ENCODE measurements at places on chromosomes 4 and X.
A peak's percentile ranks its signal among the peaks of the same experiment; 100 is the strongest.

DNA sequence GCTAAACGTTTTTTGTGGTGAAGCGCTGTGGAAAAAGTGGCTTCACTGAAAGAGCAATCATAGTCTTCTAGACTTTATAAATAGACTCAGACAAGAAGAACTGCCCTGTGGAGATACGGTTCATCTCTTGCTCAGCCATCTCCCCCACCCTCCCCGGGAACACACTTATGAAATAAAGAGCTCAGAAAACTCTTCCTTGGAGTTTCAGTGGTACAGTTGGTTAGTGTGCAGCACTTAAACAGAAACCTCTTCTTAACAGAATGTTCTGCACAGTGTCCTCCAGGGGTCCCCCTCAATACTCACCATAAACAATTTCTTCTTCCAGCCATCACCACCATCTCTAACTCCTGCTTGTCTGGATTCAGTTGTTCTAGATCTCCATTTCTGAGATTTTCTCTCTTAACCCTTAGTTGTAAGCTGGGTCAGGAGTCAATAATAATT lies 313.0 kb downstream of the ARHGAP10 start:
- DNase-seq: peak; percentile 26

DNA sequence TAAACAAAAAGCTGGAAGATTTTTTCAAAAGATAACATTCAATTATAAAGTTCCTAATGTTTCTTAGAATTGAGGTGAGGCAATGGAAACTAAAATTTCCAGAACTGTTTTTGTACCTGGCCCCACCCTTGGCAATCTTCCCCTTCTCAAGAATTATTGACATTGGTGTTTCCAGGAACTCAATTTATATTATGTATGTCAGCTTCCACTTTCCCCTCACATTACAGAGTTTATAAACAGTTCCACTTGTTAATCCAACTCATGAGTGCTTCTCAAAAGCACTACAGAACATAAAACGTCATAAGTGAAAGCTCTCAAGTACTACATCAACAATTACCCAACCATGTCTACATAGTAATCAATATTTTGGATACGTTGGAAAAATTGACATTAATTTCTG lies 107.4 kb downstream of the FAM13A start:
- no peak for DNase-seq

DNA sequence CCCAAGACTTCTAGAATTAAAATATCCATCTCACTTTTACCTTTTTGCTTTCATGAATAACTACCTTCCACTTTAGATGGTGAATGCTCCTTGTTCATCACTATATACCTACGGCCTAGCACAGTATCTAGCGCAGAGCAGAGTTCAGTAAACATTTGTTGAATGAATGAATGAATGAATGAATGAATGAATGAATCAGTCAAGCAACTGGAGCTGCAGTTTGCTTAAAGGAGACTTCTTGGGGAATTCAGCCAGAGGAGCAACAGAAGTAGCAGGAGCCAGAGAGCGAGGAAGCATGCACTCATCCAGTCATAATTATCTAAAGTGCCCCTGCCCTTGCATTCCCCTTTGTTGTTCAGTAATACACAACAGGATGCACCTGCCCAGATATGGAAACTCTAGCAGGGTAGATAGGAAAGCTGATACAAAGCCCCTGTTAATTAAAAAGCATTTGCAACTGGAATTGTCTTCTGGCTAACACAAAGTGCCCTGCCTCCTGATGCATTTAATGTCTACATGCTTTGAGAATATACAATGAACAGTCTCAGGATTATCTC lies 103.0 kb upstream of the MBNL3 start:
- DNase-seq: no peak

- DNase-seq: no peak
Measured at GRCh38 chr4:39881789-39882188, 95.9 kb downstream of the PDS5A start.

DNA sequence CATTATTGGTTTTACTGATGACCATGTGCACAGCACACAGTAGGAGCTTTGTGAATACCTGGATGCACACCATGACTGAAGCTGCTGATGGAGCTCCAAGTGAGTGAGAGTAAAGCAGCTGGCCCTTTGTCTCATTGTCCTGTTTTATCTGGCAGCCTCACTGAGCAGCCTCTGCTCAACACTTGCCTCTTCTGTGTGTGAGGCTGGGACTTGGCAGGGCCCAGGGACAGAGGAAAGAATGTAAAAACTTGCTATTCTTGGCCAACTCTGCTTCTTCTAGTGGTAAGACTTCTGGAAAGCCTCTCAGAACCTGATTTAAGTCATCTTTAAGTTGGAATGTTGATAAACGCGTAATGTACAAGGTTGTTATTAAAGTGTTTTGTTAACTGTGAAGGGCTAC lies 61.4 kb downstream of the BEX1 start:
- no peak for DNase-seq

- no peak for DNase-seq
Measured at GRCh38 chr4:88449290-88449689, 7.6 kb upstream of the HERC5 start.

DNA sequence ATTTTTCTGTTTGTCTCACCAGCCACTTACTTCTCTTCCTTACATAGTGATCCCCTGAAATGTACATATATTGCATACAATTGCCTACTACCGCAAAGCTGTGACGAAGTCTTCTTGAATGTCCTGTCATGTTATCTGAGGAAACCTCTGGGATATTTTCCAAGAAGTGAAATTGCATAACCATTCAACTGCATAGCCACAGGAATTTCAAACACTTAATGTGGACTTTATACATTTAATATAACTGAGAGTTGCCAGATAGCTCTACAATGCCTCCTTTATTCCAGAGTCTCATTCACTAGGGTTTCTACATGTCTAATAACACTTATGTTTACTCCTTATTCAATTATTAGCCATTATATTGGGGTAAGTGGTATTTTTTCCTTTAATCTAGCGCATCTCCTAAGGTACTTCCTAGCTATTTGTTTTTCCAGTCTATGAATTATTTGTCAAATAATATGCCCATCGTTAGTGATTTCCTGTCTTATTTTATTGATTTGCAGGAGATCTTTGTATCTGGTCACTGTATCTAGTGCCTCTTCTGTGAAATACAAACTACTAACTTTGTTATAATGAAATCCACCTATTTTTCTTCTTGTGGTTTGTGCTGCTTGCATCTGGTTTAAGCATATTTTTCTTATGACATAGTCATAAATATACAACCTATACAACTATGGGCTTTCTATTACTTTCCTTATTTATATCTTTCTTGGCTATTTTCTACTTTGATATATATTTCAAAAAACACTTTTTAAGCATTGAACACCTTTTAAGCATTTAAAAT lies 69.2 kb upstream of the GRID2 start:
- no peak for DNase-seq

DNA sequence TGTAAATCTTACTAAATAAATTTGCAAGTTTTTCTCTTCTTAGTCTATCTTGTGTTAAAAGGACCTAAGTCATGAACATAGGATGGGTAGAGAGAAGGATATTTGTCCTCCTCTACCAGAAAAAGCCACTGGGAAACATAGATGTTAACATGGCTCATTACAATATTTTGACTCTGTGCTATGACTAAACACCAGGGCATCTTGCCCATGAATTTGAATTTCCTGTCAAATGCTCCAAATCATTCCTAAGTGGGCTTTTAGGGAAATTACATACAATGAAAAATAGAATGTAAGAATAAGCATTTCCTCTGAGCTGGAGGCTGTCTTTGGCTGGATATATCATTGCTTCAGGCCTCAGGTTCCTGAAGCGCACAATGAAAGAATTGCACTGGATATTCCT lies 39.1 kb downstream of the ANOS1 start:
- DNase-seq: no peak

DNA sequence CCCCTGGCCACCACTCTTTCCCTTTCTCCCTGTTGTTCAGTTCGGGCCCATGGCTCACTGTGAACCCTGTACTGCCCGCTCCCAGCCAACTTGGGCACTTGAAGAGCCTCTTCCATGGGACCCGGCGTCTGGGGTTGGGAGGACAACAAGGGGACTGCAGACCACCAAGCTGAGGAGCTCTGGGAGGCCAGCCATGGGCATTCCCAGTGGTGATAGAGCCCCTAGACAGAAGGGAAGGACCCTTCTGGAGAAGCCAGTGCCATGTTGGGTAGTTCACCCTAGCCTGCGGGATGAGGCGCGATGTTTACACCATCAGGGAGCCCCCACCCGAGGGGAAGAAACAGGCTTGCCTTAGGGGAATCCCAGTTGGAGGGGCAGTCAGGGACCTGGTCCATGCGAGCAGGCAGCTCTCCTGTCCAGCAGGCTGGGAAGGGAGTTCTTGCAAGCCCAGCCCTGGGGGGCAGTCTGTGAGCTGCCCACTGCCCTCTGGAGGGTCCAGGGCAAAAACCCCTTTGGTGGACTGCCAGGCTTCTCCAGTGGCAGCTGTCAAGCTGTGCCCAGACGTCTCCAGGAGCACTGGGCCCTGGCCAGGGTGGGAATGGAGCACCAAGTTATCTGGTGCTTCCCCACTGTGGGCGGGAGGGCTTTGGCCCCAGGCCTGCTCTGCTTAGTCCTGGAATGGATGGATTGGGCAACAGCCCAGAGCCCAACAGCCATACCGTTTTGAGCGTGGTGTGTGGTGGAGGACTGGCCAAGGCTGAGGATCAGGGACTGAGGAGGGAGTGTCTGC lies 23.7 kb upstream of the UBA1 start:
- no peak for DNase-seq

DNA sequence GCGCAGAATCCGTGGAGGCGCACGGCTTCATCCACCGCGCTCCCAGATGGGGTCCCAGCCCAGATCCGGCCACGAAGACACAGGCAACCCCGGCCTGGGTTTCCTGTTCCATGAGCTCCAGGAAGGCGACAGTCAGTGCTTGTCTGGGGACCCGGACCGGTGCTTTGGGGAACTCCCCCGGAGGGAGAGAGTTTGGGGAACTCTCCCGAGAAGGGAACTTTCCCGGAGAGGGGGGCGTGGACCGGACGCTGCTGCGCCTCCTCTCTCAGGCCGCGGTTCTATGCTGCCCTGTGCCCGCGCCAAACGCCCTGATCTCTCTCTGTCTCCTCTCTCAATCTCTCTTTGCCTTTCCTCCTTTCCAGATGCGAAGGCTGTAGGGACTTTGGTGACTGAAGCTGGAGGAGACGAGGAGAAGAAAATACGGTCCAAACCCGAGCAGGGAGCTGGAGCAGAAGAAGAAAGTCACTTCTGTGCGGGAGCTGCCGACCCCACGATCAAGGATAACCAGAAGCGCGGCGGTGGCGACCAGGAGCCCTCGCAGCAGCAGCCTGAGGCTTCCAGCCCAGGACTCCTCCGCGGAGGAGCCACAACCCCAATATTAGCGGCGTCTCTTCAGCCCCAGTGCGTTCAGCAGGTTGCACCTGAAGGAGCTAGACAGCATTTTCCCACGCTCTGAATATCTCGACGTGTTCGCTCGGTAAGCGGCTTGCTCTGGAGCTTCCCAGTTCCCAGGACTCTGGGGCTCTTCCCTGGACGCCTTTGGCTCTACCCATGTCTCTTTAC lies 47.6 kb upstream of the NKAP start:
- DNase-seq: no peak

- DNase-seq: no peak
Measured at GRCh38 chr4:188639479-188640100, 500.3 kb downstream of the TRIML1 start.

DNA sequence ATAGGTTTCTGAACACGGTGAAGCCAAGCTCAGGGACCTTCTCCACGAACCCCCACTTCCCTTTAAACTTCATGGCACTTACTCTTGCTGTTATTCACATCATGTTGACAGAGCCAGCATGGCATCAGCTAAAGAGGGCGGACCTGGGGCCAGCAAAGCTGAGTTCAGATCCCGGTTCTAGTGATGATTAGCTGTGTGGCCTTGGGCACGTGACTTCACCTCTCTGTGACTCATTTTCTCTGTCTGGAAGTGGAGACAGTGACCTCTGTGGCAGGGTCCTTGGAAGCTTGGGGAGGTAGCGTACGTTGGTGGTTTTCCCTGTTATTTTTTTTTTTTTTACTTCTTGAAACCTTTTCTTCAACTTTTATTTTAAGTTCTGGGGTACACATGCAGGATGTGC lies 13.4 kb downstream of the EVC start:
- no peak for DNase-seq

DNA sequence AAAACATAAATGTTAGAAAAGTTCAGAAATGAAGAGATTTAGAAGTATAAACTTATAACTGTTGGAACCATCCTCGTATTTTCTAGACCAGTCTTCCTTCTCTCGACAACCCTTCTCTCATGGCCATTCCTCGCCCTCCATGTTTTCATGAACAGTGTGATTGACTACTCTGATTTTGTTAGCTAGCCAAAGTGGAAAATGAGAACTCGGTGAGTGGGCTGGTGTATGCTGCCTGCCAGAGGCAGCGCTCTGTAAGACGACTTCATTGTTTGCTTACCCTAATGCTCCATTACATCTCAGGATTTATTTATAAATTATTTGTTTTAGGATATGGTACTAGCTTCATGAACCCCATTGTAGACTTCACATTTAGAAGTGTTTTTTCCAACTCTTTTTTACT lies 153.0 kb downstream of the CBR4 start:
- DNase-seq: no peak

DNA sequence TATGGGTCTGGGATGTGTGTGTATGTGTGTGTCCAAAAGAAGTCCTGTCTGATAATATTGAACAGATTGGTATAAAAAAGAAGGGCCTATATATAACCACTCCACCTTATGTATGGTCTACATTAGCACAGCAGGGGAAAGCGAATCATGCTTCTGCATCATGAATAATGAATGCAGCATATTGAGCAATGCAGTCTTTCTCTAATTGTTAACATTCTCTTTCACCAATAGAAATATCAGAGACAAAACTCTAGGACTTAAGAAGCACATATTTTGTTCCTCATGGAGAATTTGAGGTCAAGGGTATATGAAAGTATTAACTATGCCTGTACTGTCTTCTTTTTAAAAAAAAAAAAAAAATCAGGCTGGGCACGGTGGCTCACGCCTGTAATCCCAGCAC lies 264.3 kb upstream of the NOCT start:
- no peak for DNase-seq

- DNase-seq: no peak
Measured at GRCh38 chr4:152369203-152369901, 166.5 kb downstream of the FBXW7 start.

GRCh38 chr4:95220205-95221175 lies 328.3 kb downstream of the UNC5C start:
- no peak for DNase-seq

GRCh38 chrX:9465380-9466123 lies 694 bp downstream of the TBL1X start:
- peak; percentile 22 for DNase-seq

GRCh38 chr4:152427981-152428380 lies 107.9 kb downstream of the FBXW7 start:
- no peak for DNase-seq

DNA sequence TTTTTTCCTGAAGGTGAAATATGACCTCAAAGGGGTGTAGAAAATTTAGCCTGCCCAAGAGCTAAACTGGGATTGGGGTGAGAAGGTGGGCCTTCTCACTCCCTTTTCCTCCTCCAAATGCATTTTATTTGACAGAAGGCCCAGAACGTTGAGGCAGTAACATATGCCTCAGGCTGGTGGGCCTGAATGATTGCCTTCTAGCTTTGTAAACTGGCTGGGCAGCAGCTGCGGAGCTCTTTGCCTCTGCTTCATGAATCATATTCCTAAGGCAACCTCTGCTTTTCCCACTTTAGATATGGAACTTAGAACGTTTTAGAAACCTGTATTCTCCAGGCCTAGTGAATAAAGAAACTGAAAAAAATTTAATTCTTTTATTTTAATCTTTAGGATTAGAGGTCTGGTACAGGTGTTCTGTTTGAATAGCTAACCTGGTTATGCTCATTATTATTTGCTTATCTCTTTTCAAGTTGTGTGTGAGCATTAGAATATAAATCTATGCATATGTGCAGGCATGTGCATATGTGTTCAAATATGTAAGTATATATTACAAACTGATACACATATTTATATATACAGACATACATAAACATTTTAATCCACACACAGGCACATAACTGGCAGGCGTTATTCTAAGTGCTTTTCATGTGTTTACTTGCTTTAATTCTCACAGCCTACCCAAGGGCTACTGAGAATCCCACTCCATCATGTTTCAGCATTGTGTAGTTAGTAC lies 11.5 kb downstream of the PRDM8 start:
- DNase-seq: no peak
